Mesenchymal stem cell (in vitro differentiated cells and primary cell): ENCODE measurements at places on chromosomes 2 and 18.

DNA sequence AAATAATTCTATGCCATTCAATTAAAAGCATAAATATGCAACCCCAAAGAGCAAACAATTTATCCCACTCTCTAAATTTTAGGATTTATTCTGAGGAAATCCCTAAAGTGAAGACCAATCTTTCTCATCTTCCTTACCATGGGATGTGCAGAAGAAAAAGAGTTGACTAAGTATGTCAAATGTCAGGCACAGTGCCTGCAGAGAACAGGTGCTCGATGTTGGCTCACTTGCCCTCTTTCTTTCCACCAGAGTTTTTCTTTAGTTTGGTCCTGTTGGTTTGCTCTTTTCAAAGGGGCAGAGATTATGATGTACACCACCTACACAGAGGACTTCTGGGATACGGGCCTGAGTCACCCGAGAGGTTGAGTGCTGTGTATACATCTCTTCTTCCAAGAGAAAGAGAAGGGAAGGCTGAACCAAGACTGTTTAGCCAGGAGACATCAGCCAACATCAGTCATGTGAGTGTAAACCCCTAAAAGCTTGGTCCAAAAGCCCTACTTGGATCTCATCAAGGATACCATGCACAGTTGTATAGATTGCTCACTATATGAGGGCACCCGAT, 51.7 kb downstream of the SUMO1 start:
- DNase-seq = no peak

DNA sequence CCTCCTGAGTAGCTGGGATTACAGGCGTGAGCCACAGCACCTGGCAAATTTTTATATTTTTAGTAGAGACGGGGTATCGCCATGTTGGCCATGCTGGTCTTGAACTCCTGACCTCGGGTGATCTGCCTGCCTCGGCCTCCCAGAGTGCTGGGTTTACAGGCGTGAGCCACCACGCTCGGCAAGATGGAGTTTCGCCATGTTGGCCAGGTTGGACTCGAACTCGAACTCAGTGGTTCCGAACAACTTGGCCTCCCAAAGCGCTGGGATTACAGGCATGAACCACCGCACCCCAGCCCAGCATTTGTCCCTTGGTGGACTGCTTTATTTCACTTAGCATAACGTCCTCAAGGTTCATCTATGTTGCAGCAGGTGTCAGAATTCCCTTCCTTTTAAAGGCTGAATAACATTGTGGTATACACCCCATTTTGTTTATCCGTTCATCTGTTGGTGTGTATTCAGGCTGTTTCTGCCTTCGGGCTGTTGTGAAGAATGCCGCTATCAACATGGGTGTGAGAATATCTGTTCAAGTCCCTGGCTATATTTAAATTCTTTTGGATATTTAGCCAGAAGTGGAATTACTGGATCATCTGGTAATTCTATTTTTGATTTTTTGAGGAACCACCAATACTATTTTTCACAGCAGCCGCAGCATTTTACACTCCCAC, 1.2 kb upstream of the CENPA start:
- peak; percentile 15 for DNase-seq

DNA sequence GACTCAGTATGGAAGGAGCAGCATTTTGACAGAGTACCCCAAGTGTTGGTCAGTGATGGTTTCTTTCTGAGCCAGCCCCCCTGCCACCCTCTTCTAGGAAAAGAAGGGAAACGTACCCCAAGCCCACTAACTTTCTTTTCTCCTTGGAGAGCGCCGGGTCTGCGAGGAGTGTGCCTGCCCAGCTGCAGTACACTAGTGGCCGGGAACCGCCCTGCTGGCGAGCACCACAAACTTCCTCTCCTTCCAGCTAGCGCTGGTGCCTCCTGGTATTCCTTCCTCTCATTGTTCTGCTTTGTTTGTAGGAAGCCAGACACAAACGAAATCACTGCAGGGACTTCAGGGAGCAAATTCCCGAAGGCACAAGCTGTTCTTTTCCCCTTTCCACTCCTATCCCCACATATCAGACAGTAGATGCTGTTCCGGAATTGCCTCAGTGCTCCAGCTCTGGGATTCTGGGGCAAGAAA, 1.8 kb downstream of the CCDC85A start:
- peak; percentile 61 for DNase-seq

DNA sequence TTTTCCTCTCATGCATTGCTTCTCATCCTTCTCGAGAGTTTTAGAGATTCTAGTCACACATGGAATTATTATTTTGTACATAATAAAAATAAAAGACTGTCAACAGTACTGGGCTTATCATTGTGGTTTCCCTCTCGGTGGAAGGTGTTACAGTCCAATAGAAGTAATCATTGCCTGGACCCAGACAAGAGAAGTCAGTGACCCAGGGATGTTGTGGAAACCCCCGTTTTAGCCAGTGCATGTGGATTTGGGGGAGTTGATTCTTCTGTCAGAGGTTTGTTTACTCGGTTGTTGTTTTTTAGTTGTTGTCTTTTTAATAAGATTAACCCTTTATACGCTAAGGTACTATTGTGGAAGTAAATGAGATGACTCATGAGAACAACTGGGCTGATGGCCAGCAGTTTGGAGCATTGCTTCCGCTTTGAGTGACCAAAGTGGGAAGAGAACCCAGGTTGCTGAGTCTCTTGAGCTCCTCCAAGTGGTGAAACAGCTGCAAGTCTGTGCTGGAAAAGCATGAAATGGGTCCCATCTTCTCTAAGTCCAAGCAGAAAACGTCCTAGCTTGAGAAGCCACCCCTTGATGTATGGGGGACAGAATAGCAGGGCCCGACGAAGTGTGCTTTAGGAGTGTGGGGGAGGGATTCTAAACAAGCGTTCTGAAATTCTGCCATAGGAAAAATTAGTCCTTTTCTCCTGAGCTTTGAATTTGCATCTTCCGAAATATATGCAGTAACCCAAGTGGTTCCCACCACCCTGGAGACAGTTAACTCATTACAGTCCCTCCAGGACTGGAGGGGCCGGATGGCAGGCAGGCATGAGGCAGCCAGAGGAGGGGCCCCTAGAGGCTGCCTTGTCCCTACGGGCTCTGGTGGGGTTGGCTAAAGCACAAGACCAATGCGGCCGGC, 61.8 kb upstream of the GPR45 start:
- DNase-seq = peak; percentile 35

DNA sequence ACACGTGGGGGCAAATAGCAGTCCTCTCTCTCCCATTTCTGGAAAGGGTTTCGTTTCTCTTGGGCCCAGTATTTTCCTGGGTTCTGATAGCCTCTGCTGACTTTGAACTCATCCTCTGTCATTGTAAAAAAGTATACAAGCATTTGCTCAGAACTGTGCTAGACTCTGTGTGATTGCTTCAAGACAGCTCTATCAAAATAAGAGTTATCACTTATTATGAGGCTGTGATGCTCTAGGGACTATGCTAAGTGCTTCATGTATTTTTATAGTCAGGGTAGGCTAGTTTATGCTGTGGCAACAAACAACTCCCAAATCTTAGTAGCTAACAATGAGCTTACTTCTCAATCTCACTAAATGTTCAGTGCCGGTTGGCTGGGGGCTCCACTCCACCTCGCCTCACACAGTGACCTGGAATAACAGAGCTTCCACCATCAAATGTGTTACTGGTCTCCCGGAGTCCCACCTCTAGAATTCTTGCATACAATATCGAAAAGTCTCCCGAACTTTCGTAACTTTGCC, 110.8 kb upstream of the CDC42EP3 start:
- DNase-seq = peak; percentile 5

DNA sequence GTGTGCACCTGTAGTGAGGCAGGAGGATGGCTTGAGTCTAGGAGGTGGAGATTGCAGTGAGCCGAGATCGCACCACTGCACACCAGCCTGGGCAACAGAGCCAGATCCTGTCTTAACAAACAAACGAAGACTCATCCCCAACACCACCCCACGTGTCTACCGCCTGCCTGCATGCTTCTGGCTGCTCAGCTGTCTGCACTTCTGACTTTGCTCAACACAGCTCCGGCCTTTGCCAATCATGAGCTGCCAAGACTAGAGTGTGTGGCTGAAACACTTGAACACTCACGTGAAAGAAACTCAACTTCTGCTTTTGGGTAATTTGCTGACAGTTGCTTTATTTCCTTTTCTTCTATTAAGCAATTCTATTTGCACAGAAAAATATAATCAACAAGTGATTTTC, 32.1 kb upstream of the SP3 start:
- DNase-seq = no peak

GRCh38 chr2:112092286-112093041, 37.4 kb downstream of the TMEM87B start:
- peak; percentile 72 for DNase-seq

GRCh38 chr2:233832414-233832813, 21.9 kb downstream of the HJURP start:
- peak; percentile 21 for DNase-seq

DNA sequence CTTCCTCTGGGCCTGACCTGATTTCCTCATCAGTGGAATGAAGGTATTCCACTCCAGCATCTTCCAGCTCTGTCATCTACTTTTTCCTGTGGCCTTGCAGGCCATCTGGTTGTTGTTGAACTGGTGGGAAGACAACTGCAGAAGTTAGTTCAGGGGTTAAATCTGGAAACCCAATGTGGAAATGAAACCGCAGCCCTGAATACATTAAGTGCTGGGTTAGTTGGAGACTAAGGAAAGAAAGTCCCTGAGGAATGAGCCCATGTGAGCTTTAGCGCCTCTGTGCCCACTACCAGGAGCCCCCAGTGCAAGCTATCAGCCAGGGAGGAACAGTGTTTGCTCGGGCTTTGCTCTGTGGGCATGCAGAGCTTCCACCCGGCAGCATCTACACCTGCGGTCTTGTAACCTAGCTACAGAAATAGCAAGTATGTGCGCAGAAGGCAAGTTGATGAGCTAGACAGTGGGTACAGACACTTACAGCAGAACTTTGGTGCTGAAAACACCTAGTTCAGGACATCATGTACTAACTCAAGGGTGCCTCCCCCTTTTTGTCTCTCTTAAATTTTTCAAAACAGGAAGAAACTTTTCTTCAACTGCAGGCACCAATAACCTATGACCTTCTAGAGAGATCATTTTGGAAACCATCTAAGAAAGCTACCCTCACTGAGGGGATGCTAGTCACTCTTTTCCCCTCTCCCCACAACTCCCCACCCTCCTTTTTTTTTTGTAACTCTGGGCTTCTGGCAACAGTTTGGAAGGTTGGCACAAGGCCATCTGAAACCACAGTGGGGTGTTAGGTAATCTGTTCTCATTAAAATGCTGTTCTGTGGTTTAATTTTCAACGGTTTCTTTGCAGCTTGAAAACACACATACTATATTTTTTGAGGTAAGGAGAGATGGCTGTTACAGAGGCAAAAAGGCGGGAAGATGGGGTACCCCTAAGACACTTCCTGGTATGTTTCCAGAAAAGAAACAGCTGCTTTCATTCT, 18.3 kb upstream of the CXCR4 start:
- no peak for DNase-seq

- DNase-seq = no peak
Measured at GRCh38 chr2:128534688-128535392, 216.2 kb upstream of the HS6ST1 start.

DNA sequence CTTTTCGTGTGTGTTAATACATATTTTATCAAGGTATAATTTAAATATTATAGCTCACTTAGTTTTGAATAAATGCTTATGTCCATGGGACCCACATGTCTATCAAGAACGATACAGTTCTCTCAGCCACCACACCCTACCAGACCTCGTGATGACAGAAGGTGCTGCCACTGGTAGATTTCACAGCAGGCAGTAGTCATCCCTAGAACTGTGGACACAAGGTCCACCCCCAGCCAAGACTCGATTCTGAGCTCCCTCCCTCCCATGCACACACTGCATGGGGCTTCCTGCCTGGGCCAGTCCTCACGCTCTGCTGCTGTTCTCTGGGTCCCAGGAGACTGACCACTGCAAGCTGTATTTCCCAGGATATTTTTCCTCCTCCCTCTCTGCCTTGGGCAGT, 26.5 kb upstream of the CREB1 start:
- peak; percentile 47 for DNase-seq

DNA sequence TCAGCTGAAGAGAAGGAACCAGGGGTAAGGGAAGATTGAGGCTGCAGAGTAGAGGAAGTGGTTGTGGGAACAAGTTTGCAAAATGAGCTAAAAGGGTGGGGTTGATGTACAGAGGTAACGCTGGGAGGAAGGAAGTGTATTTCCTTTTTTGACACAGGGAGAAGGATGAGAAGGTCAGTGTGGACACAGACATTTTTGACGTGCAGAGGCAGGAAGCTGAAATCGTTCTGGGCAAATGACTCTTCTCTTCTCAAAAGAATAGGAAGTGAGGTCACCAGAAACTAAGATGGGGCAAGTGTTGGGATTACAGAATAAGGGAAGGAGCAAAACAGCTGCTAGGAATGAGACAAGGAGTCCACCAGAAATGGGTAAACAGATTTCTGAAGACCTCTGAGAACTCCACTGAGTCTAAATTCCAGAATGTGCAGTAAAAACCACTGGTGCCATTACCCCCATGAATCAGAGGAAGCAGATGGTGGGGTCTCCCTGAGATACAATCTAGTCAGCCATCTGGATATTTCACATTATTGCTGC, 20.0 kb upstream of the RNF149 start:
- DNase-seq = peak; percentile 59

DNA sequence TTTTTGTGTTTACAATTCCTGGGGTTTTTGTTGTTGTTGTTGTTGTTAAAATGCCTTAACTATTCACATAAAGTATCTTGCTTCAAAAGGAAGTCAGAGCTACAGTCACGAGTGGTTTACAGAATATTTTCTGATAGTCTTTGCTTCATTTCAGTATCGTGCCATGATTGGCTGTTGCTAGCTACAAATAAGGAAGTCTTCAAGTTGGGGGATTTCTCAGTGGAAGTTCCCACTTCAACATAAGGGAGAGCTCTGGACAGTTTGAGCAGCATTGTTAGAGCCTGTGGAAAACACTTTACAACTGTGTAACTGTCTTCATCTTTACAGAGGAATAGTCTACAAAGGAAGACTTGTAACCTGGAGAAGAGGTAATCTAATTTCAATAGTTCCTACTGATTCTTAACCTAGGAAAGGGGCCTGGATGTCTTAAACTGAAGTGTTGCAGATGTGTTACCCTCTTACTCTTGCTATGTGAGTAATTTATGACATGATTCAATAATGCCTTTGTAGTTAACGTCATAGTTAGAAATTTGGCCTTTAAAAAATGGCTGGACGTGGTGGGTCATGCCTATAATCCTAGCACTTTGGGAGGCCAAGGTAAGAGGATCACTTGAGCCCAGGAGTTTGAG, 23.4 kb upstream of the TANK start:
- peak; percentile 95 for DNase-seq

DNA sequence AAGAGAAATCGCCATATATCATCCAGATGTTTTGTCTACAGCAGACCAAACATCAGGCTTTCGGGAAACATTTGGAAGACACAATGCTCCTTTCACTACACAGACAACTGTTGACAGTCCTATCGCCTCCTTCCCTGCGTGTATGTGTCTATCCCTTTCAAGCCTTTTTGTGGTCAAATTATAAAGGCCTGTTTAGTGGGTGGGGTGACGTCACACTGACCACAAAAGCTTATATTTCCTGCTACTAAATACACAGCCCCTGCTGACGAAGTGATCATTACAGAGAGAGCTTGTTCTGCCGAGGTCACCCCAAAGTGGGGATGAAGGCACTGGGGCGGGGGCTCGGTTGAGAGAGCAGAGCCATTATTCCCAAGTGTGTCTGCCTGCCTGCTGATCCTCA, 302.7 kb upstream of the TNP1 start:
- DNase-seq = peak; percentile 98
